ENCODE measurements at places on chromosomes 16 and 17.

GRCh38 chr17:44884941-44885340 is 14.3 kb downstream of the EFTUD2 start:
- no peak for DNase-seq

GRCh38 chr17:34542700-34543336 is 36.6 kb upstream of the TMEM132E start:
- DNase-seq: peak; percentile 16

DNA sequence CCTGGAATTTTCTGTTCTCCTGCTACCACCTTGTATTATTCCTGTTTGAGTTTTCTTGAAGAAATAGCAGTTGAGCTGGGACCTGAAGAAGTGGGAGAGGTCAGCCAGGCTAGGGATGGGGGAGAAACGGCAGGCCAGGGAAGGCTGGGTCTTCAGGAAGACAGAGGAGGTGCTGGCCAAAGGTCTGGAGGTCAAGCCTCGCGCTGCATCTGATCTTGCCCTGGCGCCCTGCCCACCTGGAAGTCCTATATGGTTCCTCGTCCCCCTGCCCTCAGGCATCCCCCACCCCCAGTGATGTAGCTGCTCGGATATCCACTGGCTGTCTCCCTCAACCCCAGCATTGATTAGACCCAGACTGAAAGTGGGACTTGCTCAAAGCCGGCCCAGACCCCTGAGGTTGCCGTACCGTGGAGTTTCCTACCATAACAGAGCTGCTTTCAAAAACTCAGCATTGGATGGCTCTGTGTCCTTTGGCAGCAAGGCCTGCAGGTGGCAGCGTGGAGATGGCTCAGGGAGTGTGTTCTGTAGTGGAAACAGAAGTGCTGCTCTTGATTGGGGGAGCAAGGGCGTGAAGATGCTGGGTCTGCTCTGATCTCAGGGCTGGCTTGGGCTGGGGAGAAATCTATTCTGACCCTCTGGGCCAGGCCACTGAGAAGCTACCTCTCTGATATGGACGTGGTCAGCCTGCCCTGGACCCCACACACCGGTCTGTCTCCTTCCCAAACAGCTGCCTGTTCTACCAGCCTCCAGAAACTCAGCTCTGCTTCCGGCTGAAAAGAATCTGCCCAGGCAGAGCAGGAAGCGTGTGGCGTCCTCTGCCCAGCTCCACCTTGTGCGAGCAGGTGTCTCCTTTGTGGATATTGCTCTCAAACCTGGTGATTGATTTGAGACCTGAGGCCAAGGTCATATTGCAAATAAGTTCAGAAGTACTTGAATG is 107.0 kb upstream of the CACNG5 start:
- no peak for DNase-seq

GRCh38 chr16:56611281-56611833 is 3.0 kb downstream of the MT2A start:
- no peak for DNase-seq

GRCh38 chr17:8121681-8122421 is 2.1 kb downstream of the HES7 start:
- no peak for DNase-seq

- DNase-seq: no peak
Measured at GRCh38 chr17:8277317-8277716, 11.2 kb upstream of the RANGRF start.
